ENCODE measurements at places on chromosomes 1 and 21.

GRCh38 chr1:119186471-119186870, 46.0 kb upstream of the WARS2 start:
- DNase-seq = no peak

- DNase-seq = no peak
These were observed 209.1 kb upstream of the ZP4 start for GRCh38 chr1:238099871-238100270.

GRCh38 chr1:85471558-85471957, 6.6 kb upstream of the DDAH1 start:
- DNase-seq = no peak

DNA sequence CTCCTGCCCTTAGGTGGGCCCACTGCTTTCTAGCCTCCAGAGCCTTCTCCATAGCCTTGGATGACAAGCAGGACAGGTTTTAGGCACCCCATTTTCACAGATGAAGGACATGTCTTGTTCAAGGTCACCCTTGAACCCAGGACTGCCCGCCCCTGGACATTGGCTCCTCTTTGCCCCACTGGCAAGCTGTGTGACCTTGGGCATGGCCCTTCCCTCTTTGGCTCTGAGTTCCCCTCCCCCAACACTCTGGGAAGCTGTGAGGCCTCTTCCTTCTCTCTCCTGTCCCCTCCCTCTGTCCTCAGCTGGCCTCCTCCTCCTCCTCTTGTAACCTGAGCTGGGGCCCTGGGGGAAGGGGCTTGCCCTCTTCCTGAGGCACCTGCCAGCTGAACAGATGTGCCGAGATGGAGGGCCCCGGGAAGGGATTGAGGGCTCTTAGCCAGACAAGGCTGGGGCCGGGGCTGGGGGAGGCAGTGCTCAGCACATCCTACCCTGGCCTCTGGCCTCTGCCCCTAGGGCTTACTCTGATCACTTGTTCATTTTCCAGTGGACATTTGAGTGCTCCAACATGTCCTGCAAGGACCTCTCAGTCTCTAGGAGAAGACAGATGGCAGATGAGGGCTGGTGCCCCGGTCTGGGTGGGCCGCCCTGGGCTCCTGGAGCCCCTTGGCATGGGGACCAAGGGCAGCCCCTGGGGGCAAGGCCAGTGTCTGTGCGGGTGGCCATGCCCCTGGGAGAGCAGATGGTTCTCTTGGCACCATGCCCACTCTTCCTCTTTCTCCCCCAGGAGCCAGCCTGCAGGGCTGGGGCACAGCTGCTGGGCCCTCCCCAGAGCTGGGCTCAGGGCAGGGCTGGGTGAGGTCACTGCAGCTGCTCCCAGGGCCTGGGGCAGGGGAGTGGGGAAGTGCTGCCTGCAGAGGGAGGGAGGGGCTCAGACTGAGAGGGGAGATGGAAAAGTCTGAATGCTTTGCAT, 10.7 kb downstream of the FOXO6 start:
- DNase-seq = no peak

DNA sequence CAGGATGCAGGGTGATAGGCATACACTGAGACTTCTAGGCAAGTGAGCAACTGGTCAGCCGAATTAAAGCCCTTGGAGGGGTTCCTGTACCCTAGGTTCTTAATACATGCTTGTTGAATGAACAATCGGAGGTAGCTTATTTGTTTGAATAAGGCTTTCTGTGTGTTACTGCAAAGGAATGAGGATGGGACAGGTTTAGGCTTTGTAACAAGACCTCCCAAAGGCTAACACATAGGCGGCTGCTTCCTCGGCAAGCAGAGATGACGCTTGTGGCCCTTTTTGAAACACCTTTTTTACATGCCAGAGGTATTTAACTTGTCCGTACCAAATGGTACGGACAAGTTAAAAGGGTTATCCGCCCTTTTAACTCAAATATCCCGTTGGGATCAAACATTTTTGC, 511.6 kb downstream of the KIF26B start:
- DNase-seq = no peak

- no peak for DNase-seq
These were observed 42.7 kb upstream of the RGS2 start for GRCh38 chr1:192766009-192766625.

DNA sequence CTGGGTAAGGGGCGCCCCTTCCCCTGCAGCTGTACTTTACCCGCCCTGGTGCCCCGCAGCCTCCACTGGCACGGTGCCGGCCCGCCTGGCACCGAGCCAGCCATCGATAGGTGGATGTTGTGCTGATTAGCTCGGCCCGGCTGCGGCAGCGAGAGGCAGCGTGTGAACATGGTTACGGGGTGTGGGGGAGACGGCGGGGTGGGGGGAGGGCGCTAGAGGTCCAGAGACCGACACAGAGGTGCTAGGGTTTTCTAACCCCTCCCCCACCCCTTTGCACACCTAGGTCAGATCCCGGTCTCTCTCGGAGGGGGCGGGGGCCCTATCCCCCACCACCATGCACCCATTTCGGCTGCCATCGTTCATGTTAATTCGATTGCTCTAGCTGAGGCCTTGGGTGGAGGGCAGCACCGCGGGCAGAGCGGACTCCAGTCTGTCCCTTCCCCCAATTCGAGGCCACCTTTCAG, 6.7 kb downstream of the EFNA4 start:
- no peak for DNase-seq

DNA sequence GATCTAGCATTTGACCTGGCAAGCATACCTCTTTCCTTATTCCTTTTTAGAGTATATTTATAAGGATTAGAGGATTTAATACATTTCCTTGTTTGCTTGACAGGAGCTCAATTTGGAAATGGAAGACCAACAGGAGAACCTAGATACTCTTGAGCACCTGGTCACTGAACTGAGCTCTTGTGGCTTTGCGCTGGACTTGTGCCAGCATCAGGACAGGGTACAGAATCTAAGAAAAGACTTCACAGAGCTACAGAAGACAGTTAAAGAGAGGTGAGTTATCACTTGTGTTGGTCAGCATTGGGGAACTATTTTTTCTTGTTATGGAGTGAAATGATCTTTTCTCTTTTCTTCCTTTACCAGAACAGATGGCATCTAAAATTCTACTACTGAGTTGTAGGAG, 123.4 kb upstream of the BMP8A start:
- DNase-seq = no peak

DNA sequence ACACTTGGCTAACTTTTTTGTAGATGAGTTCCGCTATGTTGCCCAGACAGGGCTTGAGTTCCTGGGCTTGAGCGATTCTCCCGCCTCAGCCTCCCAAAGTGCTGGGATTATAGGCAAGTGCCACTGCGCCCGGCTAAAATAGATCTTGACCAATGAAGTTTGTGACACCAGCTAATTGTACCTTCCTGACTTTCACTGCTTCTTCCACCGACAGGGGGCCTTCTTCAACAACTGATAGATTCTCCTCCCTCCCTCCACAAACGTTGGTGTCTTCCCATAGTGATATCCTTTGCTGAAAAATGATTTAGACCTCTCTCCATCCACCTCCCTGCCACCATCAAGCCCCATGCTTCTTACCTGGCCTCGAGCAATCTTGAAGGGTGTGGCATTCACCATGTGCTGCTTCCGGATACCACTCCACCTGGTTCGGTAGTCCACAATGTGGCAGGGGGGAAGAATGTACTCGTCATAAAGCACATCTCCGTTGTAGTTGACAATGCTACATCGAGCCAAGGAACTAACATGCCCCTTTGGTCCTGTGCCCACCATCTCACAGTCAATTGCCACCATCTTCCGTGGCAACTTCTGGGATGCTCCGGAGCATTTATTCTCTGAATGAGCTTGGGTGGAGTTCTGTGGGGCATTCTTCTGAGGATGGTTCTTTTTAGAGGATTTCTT, 1.6 kb upstream of the METTL25B start:
- no peak for DNase-seq

DNA sequence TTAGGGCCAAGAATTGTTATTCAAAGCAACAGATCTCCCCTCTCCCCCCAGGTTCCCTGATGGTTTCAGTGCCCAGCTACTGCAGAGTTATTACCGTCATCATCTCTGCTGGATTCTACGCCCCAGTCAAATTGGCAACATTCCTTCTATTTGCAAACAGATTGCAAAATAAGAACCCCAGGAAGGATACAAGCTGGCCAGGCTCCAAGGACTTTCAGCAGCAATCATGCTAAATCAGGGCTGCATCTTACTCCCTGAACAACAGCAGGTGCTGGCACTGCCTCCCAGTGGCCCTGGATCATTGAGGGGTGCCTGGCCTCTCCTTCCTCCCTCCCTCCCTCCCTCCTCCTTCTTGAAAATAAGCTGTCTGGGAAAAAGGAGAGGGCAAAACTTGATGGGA, 521.6 kb upstream of the BEND5 start:
- peak; percentile 11 for DNase-seq

DNA sequence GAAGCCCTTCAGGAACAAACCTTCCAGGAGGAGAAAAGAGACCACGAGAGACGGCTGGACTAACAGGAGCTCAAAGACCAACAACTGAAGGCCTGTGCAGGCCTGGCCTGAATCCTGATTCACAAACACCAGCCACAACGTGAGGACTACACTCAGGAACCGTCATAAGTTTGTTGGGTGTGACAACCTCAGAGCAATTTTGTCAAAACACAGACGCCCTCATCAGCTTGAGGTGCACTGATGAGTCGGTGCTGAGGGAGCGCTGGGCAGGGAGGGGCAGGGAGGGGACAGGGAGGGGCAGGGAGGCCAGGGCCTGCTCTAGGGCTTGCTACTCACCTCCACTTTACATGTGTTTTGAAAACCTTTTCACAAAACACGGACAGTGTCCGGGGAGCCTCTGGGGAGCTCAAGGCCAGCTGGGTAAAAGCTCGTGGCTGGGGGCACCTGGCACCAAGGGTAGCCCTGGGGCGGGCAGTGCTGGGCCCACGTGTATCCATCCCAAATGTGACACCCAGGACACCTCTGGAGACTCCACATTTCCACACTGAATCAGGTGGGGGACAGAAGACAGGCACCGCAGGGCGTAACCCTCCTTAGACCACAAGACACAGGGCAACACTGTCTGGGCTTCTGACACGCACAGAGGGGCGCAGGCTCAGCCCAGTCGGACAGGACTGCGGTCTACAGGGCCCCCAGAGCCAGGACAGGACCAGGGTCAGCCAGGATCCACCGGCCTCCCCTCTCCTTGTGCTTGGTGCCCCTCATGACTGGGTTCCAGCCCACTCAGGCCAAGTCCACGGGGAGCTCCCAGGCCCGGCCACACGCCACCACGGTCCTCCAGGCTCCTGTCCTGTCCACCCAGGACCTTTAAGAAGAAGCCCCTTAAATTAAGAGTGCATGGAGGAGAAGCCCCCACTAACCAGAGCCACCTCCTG, 16.5 kb downstream of the LSS start:
- DNase-seq = no peak

- DNase-seq = no peak
These were observed 546 bp downstream of the DONSON start for GRCh38 chr21:33587792-33588484.

DNA sequence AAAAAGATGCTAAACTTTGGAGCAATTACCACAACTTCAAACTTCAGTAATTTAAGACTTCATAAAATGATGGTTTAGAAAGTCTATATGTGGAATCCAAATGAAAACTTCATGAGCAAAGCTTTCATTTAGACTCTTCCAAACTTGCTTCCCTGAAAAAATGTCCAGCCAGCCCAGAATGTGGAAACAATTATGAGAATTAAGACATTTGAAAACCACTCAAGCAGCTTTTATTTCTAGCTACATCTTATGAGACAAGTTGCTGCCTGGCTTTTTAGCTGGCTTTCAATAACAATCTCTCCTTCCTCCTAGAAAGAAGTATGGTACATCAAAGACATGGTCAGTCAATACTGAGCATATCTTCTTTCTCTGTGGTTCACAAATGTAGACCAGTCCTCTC, 21.8 kb downstream of the LPAR3 start:
- peak; percentile 47 for DNase-seq

DNA sequence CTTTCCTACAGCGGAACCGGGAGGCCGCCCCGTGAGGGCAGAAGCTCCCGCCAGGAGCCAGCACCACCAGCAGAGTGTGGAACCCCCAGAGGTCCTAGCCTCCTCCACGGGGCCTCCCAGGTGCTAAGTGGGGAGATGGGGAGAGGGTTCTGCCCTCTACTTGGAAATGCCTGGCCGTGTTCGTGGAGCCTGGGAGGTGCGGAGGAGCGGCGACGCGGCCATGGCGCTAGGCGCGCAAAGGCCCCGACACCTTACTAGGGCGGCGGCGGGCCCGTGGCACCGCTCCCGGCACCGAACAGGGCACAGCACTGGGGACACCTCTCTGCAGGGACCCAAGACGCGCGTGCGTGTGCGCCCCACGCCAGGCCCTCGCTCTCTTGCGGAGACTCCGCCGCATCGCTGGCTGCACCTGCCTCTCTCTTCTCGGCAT, 1.3 kb upstream of the CACNA1E start:
- no peak for DNase-seq

DNA sequence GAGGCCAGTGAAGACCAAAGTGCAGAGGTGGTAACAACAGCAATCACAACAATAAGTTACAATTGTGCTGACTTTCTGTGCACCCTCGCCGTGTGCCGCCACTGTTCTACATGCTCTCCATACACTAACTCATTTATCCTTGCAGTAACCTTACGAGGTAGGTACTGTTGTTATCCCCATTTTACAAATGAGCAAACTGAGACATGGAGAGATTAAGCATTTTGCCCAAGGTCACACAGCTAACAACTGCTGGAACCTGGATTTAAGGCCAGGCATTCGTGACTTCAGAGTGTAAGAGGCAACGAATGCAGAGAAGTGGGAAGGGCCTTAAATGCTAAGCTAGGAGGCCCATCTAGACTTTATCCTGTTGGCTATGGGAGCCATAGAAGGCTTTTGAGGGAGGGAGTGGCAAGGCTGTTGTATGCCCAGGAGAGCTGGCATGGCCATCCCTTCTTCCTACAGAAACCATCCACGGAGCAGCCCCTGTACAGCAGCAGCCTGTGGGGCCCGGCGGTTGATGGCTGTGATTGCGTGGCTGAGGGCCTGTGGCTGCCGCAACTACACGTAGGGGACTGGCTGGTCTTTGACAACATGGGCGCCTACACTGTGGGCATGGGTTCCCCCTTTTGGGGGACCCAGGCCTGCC, 36.6 kb downstream of the AZIN2 start:
- DNase-seq = no peak

GRCh38 chr1:63772876-63773275, 941 bp upstream of the ROR1 start:
- DNase-seq = no peak

- DNase-seq = no peak
These were observed 3.1 kb upstream of the HMGCS2 start for GRCh38 chr1:119771770-119772169.

DNA sequence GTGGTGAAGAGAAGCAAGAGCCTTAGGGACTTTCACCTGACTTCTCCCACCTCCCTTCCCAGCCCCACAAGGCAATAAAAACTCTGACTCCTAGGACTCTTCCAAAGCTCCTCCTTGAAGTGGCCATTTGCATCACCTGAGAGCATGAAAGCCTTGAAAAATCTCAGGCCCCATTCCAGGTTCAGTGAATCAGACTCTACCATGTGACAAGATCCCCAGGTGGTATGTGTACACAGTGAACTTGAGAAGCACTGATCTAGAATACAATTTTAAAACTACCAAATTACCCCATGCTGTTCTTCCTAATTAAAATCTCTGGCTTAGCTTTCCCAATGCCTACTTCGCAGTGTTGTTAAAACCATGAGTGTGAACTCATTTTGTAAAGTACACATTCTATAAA, 195.1 kb upstream of the SAMSN1 start:
- no peak for DNase-seq

Data from fibroblast of skin of left quadriceps (primary cell).